Kidney capillary endothelial cell (primary cell): ENCODE measurements at places on chromosomes 3 and 15.

- DNase-seq: no peak
Observed at GRCh38 chr3:99772171-99772570, 45.5 kb upstream of the CMSS1 start.

DNA sequence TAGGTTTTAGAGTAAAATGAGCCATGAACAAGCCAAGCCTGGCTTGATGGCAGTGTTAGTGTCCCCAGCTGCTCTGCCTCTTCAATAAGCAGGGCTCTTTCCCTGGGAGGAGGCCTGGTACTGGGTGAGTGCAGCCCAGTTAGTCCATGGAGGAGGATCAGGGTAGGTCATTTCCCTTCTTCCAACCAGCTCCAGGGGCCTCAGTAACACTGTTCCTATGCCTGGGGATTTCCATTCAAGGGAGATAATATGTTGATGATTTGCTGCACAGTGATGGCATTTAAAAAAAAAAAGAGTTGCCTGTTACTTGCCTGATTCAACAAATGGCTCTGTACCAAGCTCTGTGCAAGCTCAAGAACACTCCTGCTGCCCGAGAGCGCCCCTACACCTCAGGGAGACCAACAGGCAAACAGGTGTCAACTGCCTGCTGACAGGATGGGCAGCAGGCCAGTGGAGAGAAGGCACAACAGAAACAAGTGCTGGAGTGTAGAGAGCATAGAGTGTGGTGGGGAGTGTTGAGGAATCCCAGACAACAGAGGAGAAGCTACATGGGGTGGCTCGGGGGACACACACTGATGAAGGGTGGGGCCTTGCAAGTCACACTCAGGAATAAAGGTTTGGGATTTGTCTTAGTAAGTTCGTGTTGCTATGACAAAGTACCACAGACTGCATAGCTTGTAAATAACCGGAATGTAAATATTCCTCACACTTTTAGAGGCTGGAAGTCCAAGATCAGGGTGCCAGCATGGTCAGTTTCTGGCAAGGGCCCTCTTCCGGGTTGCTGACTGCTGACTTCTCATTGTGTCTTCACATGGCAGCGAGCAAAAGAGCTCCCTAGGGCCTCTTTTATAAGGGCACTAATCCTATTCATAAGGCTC lies 78.6 kb upstream of the PXYLP1 start:
- DNase-seq: no peak

DNA sequence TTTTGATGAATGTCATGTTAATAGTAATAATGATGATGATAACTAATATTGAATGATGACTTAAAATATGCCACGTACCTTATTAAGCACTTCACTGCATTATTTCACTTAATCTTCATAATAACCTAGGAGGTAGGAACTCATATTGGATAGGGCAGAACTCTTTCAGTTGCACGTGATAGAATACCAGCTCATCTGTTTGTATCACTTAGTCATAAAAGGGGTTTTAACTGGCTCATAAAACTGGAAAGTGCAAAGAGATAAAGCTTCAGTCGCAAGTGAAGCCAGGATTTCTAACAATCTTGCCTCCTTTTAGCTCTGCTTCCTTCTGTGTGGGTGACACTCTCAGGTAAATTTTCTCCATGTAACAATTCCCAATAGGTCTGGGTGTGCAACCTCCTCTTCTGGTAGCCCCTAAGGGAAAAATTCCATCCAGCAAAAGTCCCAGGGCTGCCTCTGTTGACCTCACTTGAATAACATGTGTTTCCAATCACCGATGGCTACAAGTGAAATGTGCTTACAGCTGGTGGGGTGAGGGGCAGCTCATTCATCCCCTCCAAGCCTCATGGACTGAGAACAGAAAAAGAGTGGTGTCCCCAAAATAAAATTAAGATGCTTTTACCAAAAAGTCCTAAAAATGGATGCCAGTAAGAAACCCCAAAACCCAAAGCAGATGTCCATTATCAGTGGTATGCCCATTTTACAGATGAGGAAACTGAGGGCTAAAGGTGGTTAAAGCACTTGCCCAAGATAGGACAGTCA lies 9.3 kb downstream of the GXYLT2 start:
- DNase-seq: no peak

- no peak for DNase-seq
Observed at GRCh38 chr15:41377978-41378377, 24.3 kb downstream of the NDUFAF1 start.

GRCh38 chr3:15754047-15754446 lies 43.7 kb downstream of the ANKRD28 start:
- DNase-seq: no peak

GRCh38 chr15:31148297-31149087 lies 47.0 kb upstream of the TRPM1 start:
- no peak for DNase-seq

DNA sequence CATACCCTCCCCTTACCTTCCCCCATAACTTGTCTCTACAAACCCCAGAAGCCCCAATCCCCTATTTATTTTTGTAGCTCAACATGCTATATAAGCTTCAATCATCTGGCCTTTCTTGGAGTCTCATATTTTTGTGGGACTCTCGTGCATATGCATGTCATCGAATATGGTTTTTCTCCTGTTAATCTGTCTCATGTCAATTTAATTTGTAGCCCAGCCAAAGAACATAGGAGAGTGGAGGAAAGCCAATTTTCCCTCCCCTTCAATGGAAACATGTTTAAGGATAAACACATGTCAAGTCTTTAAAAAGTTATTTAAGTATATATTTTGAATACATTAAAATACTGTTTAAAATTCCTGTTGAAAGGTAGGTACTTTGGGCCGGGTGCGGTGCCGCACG lies 172.2 kb downstream of the GMNC start:
- no peak for DNase-seq

GRCh38 chr3:115720983-115721382 lies 97.7 kb downstream of the GAP43 start:
- DNase-seq: no peak

- no peak for DNase-seq
Observed at GRCh38 chr3:112046599-112046998, 12.1 kb downstream of the TMPRSS7 start.

GRCh38 chr3:72618739-72619138 lies 229.5 kb downstream of the SHQ1 start:
- no peak for DNase-seq

DNA sequence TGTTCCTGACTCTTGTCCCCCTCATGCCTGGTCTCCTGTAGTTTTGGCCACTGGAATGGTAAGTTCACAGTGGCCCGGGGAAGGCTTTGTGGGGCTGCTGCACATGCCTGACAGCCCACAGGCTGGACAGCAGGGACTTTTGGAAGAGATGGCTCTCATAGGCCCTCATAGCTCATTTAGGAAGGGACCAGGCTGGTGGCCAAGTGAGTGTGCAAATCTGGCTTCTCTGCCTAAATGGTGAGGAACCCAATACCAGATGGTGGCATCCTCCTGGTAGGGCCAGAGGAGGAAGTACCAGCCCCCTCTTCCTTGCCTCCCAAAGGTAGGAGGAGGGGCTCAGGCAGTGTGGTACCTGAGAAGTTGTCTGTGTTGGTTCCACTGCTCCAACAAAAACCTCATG lies 25.6 kb downstream of the ALPK3 start:
- DNase-seq: no peak

- DNase-seq: peak; percentile 84
Observed at GRCh38 chr3:50254577-50255250, 14.2 kb upstream of the SEMA3B start.

- no peak for DNase-seq
Observed at GRCh38 chr15:73900095-73900712, 26.1 kb upstream of the LOXL1 start.

DNA sequence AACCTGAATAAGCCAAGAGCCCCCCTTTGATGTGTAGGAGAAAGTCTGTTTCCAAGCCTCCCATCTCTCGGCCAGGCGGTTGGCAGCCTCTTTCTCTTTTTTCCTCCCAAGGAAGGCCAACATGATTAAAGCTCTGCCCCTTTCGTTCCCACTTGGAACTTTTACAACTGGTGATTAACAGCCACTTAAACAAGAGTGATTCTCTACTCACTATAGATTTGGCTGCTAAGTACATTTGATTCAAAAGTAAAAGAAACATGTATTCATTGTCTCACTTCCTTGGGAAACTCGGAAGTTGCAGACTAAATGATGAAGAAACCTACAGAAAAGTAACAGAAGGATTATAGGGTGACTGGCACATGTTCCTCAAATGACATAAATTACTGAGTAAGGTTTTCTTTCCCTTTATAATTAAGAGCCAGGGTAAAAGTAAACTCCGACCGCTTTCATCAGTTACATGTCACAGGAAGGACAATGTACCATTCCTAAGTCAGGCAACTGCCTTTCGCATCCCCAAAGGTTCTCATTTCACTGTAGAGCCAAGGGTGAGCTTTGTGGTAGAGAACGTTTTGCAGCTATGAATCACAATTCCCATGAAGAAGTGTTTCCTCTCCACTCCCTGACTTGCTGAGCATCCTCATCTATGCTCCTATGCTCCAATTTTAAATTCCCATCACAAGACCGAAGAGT lies 72.7 kb downstream of the MB21D2 start:
- DNase-seq: no peak

- no peak for DNase-seq
Observed at GRCh38 chr3:102896851-102897621, 462.2 kb downstream of the ZPLD1 start.

- DNase-seq: no peak
Observed at GRCh38 chr15:49857496-49858475, 236.9 kb downstream of the DTWD1 start.

- no peak for DNase-seq
Observed at GRCh38 chr15:53831907-53832770, 72.7 kb upstream of the WDR72 start.

DNA sequence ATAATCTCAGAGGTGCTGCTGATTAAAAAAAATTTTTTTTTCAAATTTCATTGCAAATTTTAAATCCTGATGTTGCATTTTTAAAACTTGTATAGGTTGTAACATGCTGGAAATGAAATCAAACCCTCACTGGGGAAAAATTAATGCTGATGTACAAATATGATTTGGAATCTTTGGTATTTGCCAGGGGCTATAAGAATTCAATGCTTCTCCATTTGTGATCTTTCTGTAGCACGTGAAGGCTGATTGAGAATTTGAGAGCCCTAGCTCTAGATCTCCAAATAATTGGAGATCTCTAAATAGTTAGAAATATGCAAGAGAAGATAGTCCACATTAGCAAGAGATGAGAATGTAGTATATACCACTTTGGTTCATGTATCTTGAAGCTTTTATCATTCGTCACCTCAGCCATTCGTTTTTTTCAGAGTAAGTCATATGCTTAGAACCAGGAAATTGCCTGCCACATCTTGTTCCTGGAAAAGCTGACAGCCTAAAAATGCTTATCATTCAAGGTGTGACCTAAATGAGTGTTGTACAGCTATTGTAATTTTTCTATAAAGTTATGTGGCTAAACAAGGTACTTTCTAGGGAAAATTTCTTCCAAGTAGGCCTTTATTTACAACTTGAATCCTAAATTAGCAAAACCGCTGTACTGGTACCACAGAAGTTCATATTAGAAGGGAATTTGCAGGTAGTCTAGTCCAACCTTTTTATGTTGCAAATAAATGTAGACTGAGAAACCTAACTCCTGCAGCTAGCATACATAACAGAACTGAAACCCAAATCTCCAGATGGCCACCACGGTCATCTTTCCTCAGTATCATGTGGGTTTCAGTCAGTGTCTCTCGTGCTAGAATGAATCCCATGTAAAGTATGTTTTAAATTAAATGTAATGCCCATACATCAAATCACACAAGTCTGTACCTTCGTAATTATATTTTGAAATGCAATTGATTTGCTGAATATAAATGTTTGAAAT lies 48.5 kb downstream of the FNDC3B start:
- no peak for DNase-seq

DNA sequence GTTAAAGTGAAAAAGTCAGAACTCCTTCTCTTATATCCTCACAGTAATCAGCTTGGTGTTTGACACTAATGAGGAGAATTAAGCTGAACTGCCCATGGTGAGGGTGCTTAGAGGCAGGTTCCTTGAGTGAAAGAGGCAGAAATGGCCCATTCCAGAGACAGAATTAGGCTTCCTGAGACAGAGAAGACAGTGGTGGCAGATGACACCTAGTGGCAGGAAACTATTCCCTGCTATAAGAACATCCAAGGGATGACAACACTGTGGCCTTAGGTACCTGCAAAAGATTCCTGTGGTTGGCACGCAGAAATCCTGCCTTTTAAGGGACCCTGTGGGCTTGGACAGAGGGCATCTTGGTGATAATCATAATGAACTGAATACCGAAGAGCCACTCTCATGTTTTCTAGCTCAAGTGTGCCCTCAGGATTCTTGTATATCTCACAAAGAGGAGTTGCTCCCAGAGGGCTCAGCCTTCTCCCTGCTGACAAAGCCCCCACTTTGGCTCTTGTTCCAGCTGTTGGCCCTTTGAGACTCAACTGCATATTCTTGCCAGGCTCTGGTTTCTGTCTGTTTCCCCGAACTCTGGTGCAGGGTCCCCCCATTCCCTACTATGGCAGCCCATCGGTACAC lies 56.0 kb downstream of the KBTBD12 start:
- DNase-seq: peak; percentile 40

DNA sequence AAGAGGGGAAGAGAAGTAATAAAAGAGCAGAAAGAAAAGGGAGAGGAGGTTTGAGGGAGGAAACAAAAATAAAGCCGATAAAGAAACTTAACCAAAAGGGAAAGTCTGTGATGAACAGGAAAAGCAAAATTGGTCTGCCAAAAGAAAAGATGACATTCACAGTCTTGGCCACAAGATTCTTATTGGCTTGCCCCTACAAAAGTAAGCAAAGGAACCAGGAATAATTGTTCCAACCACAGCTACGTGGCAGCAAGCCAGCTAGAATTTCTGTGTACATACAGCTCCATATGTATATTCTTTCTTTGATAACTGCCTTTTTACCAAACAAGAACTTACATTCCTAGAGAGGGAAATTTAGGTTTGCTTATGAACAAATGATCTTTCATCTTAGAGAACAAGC lies 79.6 kb downstream of the MLH1 start:
- DNase-seq: no peak

DNA sequence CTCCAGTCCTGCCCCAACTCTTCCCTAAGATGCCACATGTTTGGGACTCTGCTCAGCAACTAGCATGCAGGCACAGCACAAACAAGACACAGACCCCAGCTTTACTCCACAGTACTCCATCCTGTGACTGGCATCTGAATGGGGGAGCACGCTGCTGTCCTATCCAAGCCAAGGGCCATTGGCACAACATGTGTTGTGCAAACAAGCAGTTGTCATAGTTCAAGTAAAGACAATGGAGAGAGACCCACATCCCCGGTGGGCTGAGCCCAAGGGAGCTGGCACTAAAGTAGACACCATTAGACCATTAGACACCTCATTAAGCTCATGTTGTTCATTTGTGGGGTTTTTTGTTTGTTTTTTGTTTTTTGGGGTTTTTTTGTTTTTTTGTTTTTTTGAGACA lies 132.7 kb downstream of the CHSY1 start:
- no peak for DNase-seq

- peak; percentile 51 for DNase-seq
Observed at GRCh38 chr15:28913171-28913765, 27.5 kb downstream of the APBA2 start.

- no peak for DNase-seq
Observed at GRCh38 chr3:38657369-38657768, 7.9 kb upstream of the SCN5A start.
